Pancreas (tissue), 10 donors: ENCODE measurements at places on chromosomes 11 and 22.
A peak's percentile ranks its signal among the peaks of the same experiment; 100 is the strongest.

- DNase-seq = no peak
Observed at GRCh38 chr11:34613552-34614056, 7.3 kb upstream of the EHF start.

DNA sequence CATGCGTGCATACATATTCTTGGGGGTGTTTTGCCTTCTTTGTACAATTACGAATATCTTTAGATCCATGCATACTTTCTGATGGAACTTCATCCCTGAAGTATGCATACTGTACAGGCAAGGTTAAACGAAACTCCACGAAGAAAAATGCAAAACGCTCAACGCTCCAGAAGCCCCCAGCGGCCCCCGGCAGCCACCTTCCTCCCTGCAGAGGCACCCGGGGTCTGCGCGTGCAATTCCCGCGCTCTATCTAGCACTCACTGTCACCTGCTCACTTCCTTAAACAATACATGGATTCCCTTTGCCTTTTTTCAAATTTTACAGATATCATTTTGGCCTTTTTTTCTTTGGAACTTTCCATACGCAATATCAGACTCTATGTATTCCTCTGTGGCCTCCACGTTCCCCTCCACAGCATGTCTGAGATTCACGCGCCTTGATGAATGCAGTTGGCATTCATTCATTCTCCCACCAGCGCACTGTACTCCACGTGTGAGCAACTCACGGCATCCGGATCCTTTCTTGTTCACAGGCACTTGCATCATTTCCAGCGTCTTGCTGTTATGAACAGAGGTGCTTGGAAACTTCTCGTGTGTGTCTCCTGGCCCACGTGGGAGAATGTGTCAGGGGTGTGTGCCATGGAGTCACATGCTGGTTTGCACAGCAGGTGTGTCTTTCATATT is 214.3 kb downstream of the CTTN start:
- no peak for DNase-seq

DNA sequence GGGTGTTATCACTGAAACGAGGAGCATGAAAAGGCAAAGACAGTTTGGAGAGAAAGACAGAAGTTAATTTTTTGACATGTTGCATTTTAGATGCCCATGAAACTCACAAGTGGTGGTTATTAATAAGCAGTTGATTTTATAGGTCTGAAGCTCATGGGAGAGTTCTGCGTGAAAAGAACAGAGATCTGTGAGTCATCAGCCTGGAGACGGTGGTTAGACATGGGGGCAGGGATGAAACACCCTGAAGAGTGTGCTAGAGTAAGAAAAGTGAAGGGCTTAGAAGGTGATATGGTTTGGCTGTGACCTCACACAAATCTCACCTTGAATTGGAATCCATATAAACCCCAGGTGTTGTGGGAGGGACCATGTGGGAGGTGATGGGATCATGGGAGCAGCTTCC is 289.1 kb upstream of the ISX start:
- DNase-seq = no peak

- DNase-seq = no peak
Observed at GRCh38 chr11:59555601-59556114, 44.3 kb downstream of the OR4D9 start.

DNA sequence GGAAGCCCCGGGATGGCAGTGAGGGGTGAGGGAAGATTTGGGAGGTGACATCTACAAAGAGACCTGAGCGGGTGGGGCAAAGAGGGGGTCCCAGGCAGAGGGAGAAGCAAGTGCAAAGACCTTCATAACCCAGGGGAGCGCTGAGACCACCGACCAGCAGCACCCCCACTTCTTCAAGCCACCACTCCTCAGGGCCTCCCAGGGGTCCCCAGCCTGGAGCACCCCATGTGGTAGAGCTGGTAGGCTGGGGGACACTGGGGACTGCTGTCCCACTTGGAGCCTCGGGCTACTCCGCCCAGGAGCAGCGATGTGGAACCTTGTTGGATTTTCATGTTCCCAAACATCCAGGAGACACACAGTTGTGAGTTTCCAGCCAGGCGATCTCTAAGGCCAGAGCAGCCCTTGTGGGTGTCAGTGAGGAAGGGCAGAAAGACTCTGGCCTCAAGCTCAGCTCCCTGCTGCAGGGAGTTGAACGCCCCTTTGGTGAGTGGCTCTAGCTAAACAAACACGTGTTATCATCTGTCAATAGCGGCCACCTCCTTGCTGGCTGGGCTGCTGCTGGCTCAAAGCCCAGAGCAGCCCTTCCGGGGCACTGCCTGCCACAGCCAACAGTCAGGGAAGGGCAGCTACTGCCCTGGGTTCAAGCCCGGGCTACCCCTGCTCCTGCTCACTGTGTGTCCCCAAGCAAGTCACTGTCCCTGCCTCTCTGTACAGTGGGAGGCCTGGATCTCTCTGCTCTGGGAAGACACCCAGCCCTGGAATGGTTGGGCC is 25.7 kb upstream of the CHKA start:
- DNase-seq = peak; percentile 81

GRCh38 chr11:44760917-44761550 is 34.3 kb downstream of the TSPAN18 start:
- DNase-seq = no peak

DNA sequence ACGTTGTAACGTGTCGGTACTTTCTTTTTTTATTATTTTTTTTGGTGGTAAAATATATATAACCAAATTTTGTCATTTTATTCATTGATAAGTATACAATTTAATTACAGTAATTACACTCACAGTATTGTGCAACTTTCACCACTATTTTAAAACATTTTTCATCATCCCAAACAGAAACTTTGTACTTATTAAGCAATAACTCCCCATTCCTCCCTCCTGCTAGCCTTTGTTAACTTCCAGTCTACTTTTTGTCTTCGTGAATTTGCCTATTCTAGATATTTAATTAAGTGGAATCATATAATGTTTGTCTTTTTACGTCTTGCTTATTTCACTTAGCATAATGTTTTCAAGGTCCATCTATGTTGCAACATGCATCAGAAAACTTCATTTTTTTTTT is 58.5 kb downstream of the STIM1 start:
- no peak for DNase-seq

DNA sequence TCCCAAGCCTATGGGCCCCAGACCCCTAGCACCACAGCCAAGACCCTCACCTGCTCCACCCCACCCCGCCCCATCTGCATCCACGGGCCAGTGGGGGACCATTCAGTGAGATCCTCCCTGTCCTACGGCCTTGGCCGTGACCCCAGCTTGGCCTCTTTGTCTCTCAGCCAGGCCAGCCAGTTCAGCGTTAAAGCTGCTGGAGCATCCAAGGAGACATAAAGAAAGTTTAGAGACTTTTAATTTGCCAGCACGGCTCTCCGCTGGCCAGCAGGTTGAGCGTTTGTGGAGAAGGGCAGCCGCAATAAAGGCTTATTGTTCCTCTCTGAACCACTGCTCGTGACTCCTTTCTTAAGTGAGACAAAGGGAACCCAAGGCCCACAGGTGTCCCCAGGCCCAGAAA is 49.3 kb upstream of the LMO1 start:
- no peak for DNase-seq

- no peak for DNase-seq
Observed at GRCh38 chr11:121544956-121545355, 92.2 kb upstream of the SORL1-AS1 start.

DNA sequence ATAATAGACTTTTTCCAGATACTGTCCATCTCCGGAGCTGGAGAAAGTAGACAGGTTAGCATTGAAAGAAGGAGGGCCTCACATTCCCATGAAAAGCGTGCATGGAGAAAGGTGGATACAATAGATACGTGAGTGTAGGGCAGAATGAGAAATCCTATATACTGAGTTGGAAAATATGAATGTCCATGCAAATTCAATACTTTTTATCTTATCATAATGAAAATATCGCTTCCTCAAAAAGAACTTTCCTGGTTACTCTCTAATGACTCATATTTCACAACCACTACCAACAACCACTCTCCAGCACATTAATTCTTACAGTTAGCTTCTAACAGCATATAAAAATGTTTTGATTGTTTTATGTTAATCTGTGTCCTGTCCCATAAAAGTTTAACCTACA is 22.0 kb upstream of the MS4A6A start:
- DNase-seq = no peak

DNA sequence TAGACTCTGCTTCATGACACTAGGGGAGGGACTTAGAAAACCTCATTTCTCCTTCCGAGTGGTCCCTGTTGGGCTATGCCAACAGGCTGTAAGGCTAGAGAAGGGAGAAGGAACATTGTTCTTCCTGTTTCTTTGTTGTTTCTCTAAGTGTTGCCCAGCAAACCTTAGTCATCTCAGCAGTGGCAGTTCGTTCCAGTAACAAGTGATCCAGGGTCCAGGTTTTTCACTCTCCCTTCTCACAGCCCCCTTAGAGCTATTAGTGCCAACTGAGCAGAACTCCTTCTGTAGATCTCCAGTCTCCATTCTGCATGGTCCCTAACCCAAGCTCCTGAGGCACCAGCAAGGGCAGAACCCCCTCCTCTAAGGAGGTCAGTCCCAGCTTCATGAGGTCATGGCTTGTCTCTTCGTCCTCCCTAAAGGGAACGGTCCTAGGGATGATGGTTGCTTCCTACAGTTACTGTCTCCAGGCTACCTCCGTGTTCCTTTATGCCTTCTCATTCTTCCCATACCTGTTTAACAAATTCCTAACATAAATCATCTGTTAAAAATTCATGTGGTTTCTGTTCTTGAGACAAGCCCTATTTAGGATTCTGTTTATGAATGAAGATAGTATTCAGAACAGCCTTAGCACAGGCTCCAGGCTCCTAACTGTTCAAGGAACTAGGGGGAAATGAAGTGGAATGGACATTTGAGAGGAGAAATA is 168.6 kb upstream of the UBASH3B start:
- DNase-seq = no peak

- DNase-seq = peak; percentile 95
Observed at GRCh38 chr11:68843703-68844312, 2.1 kb upstream of the CPT1A start.

- DNase-seq = no peak
Observed at GRCh38 chr11:112797092-112797491, 164.1 kb upstream of the NCAM1 start.

DNA sequence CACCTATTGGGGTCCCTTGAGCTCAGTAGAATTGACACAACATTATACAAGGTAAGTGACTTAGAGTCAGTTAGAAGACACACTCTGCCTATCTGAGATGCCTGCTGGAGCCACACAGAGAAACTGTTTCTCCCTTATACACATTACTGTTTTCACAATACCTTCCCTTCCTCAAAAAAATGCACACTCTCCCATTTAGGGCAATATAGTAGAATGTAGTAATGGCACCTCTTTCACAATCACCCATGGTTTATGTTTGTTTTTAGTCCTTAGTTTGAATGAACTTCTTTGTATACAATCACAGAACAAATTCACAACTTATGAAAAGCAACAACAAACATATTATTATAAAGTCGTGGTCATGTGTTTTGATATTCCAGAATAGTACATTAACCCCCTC is 14.3 kb downstream of the OR52H1 start:
- DNase-seq = no peak

DNA sequence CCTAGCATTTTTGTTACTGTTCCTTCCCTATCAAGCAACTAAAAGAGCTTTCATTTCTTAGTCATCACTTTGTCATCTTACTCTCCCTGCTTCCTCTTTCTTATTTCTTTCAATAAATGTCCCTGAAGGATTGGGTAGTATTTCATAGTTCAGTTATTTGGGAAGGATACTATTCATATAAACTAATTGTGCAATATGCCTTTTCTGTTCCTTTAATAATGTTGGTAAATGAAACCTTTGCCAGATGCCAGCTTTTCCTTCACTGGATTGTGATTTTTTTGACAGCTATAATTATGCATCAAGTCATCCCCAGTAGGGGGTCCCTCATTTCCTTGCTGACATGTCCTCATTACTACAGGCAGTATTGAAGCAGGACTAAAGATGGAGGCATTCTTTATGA is 101.7 kb downstream of the ATM start:
- DNase-seq = no peak

DNA sequence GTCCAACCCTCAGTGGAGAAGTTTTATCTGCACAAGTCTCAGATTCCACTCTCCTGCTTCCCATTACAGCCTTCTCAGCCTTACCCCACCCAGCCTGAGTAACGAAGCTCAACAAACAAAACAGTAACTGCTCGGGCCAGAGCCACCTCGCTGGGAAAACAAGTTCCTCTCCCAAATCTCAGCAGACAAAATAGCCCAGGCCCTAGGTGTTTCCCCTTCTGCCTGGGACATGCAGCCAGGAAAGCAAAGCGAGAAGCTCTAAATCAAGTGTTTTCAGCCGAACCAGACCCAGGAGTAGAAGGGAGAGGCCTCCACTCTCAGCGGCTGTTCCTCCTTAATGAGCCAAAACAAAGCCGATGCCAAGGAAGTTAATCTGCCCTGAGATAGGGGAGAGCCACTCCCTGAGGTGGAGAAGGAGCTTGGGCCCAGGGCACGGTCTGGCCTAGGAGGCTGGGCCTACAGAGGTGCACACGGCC is 44.0 kb downstream of the LIF start:
- DNase-seq = peak; percentile 50

- DNase-seq = no peak
Observed at GRCh38 chr22:17872471-17872870, 98.2 kb upstream of the BID start.

DNA sequence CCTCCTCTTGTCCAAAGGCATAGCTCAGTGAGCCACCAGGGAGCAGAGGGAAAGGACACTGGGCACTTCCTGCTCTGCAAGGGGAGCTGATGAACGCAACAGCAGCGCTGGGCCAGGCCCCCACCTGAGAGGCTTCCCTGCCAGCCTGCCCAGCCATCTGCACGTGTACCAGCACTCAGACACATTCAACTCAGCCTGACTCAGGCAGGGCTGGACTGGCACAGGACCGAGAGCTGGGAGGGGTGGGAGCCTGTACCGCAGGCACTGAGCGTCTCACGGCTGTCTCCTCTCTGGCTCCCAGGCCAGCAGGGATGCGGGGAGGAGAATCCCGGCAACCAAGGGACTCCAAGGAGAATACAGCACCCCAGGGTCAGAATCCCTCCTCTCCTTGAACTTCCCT is 411.8 kb downstream of the CTTN start:
- DNase-seq = peak; percentile 50

GRCh38 chr11:44199298-44199697 is 103.8 kb downstream of the EXT2 start:
- no peak for DNase-seq

DNA sequence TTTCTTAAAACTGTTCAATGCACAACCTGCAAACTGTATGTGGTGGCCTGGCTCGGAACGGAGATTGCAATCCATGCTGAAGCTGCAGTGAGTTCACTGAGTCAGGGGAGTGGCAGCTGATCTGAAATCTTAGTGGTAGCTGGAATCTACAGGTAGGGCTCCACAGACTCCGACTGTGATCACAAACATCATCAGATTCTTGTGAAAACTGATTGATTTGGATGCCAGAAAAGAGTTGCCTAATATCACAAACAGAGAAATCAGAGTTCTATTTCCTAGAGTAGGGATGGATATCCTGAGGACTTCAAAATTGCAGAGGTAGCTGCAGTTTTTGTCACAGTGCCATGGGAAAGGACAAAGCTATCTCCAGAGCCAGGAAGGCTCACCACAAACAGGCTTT is 57.5 kb upstream of the SC5D start:
- no peak for DNase-seq
